ENCODE measurements at places on chromosomes 5 and 9. TPM values are rescaled to one million over a fixed set of nuclear protein-coding genes. Genes with fewer than 3 reads are reported as not detected.

Gene EQTN
- total RNA-seq = not detected

DNA sequence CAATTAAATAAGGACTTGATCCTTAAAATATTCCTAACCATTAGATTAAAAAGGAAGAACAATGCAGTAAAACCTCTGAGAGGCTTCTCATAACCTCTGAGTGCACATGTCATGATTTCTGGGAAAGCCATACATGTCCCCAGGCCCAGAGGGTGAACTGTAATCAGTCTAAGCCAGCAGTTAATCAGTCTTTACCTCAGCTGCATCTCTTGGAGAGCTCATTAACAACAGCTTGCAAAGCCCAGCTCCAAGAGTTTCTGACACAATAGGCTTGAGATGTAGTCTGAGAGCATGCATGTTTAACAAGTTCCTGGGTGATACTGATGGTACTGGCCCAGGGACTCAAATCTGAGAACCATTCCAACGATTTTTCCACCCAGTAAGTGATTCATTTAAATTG, 392.1 kb downstream of the DNAH5 start:
- no peaks in the 10 kb centered on the region for H3K36me3 ChIP-seq
- H3K4me3 ChIP-seq = no peak overlapping the region
- no peak for DNase-seq
- no peak overlapping the region for H3K27ac ChIP-seq

GRCh38 chr9:78033870-78034269, 2.3 kb upstream of the GNAQ start:
- H3K27ac ChIP-seq = no peak overlapping the region
- H3K4me1 ChIP-seq = peaks cover 21% of the 10 kb centered on the region
- no peaks in the 10 kb centered on the region for H3K27me3 ChIP-seq
- H3K36me3 ChIP-seq = no peaks in the 10 kb centered on the region

Gene GPR107
- 21.4 TPM for total RNA-seq

GRCh38 chr5:124478264-124478663, 268.2 kb downstream of the ZNF608 start:
- no peak overlapping the region for H3K4me3 ChIP-seq
- H3K27me3 ChIP-seq = no peaks in the 10 kb centered on the region
- no peaks in the 10 kb centered on the region for H3K36me3 ChIP-seq
- no peak overlapping the region for H3K27ac ChIP-seq
- DNase-seq = peak; percentile 18

Gene POU5F2
- 4.9 TPM for total RNA-seq

- DNase-seq = no peak
- H3K27ac ChIP-seq = no peak overlapping the region
- peaks cover 28% of the 10 kb centered on the region for H3K4me1 ChIP-seq
- H3K36me3 ChIP-seq = no peaks in the 10 kb centered on the region
These were observed 8.9 kb downstream of the SMAD5 start for GRCh38 chr5:136141561-136141960.

GRCh38 chr9:69519470-69520240, 152.5 kb downstream of the APBA1 start:
- peaks cover 7% of the 10 kb centered on the region for H3K36me3 ChIP-seq
- H3K4me3 ChIP-seq = no peak overlapping the region
- DNase-seq = peak; percentile 26
- H3K27me3 ChIP-seq = no peaks in the 10 kb centered on the region
- H3K27ac ChIP-seq = no peak overlapping the region

Gene ECM2
- not detected for total RNA-seq

DNA sequence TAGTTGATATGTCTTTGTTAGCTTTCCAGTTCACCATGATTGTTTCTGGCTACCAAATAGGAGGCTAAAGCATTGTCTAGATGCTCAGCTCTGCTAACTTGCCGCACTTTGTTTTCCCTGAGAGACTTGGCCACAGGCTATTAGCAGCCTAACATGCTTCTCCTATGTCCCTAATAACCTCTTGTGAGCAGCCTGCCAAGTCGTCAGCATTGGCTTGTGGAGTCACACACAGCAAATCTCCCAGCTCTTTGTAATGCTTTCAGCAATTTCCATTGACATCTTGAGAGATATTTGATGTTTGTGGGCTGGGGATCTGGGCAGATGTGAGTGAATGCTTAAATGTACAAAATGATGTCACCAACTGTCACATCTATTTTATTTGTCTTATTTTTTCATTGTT, 346.9 kb downstream of the KDM4C start:
- H3K4me1 ChIP-seq = no peaks in the 10 kb centered on the region
- peaks cover 12% of the 10 kb centered on the region for H3K36me3 ChIP-seq
- H3K4me3 ChIP-seq = no peak overlapping the region
- DNase-seq = no peak
- no peaks in the 10 kb centered on the region for H3K27me3 ChIP-seq

DNA sequence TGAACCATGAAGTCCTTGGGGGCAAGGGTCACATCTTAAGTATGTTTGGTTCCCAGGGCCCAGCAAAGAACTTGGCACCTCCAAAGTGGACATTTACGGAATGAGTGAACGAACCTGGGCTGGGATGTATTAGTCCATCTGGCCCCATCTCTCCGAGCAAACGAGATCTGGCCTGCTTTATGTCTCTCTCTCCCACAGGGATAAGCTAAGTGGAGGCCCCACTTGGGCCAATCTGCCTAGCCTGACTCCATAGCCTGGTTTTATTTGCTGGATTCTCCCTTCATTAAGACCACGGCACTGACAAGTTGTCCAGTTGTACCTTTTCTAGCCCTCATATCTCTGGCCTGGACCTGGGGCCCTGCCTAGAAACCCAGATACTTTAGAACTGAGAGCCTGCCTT, 2.1 kb downstream of the TTLL11 start:
- peaks cover 28% of the 10 kb centered on the region for H3K4me1 ChIP-seq
- peak overlapping the region; percentile 81 for H3K4me3 ChIP-seq
- DNase-seq = no peak

GRCh38 chr9:132027752-132028663, 51.7 kb downstream of the MED27 start:
- no peak for DNase-seq
- no peak overlapping the region for H3K27ac ChIP-seq

Gene HBEGF
- total RNA-seq = 27.7 TPM

Gene AK8
- total RNA-seq = 0.89 TPM

All from stomach (tissue), 19 donors.